Head of caudate nucleus (tissue), 42 donors: ENCODE measurements at places on chromosomes 2 and 18.

GRCh38 chr18:48609114-48609513 is 70.3 kb downstream of the CTIF start:
- DNase-seq, result no peak

GRCh38 chr2:163600801-163601200 is 135.0 kb downstream of the FIGN start:
- DNase-seq, result no peak

GRCh38 chr2:166332106-166332505 is 43.6 kb downstream of the SCN9A start:
- DNase-seq, result no peak

- DNase-seq, result no peak
Observed at GRCh38 chr2:130842770-130843169, 6.1 kb downstream of the ARHGEF4 start.

DNA sequence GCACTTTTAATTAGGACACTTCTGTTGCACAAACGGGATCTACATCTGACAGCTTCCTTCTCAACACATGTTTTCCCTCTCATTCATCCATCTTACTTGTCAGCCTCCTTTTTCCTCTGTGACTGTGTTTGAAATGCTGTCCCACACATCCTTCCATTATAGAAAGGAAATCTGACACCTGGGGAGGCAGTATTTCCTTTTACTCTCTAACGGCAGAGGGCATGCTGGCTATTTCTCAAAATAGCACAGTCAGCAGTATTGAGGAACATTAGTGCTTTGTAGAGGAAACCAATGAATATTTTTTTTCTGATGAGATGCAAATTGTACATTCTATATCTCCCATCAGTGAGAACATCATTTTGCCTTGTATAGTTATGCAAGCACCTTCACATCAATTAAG is 668.7 kb downstream of the SLC4A3 start:
- no peak for DNase-seq

- DNase-seq, result no peak
Observed at GRCh38 chr18:63085611-63086010, 234.0 kb downstream of the BCL2 start.

GRCh38 chr2:192885569-192886160 is 690.9 kb upstream of the TMEFF2 start:
- no peak for DNase-seq

DNA sequence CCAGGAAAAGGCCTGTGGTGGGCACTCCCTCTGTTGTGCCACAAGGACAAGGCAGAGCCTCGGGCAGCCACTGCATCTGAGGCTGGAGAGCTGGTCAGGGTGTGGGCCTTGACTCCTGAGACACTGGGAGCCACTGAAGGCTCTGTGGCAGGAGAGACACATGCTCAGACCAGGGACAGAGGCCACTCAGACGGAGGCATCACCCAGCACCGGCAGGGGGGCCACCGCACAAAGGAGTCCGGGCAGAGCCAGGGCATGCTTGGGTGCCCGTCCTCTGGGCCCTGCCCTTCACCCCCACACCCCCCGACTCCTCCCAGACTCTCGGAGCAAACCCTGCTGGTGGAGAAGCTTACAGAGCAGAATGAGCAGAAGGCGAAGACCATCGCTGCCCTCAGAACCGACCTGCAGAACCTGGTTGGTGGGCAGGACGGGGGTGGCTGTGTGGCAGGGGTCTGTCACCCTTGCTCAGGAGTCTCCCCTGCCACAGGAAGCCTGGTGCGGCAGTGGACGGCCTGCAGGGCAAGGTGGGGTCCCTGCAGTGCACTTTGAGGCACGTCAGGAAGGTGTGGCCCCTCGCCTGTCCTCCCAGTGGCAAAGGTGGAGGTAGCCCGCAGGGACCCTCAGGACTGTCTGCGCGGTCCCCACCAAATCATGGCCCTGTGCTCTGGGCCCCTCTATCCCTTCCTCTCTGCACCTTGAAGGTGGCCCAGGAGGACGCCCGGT is 26.0 kb downstream of the CROCC2 start:
- no peak for DNase-seq

DNA sequence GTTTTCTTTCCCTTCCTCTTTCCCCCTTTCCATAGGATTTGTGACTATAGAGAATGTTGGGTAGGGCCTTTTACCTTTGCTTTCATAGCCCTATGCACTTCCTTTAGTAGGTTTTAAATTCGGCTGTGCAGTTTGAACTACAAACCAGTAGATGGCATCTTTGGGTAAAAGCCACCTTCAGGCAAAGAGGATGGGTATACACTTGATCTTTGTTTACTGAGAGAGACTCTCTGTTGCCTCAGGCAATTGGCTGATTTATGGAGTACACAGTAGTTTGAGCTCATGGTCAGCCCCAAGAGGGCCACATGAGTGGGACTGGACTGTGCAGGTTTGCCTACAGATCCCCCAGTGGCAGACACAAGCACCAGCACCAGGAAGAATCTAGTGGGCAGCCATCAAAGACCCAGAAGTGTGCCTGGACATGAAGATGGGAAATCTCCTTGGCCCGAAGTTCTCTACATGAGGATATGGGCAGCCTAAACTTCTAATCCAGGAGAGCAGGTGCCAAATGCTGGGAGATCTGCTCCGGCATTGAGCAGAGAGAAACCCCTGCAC is 1304.3 kb upstream of the DDX18 start:
- DNase-seq, result peak; percentile 38

GRCh38 chr2:43084699-43085091 is 141.7 kb downstream of the ZFP36L2 start:
- DNase-seq, result no peak

- DNase-seq, result no peak
Observed at GRCh38 chr2:71715951-71716696, 262.8 kb downstream of the DYSF start.

DNA sequence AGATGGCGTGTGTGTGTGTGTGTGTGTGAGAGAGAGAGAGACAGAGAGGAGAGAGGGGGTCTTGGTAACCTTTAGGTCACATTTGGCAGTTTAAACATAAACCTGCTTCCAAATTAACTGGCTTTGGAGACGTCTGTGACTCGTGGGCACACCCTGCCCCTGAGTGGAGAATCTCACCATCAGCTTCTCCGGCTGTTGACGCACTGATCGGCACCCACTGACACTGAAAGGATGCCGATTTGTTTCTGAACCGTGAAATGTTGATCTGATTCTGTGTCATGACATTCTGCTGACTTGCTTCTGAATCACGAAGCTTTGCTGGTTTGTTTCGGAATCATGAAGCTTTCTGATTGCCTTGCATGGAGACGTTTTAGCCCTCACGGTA is 114.7 kb downstream of the RTP5 start:
- no peak for DNase-seq

GRCh38 chr2:830419-831224 is 120.0 kb upstream of the SNTG2 start:
- no peak for DNase-seq

- DNase-seq, result no peak
Observed at GRCh38 chr2:141055531-141055930, 1075.3 kb downstream of the LRP1B start.

GRCh38 chr2:111662771-111663470 is 221.1 kb downstream of the ANAPC1 start:
- no peak for DNase-seq

DNA sequence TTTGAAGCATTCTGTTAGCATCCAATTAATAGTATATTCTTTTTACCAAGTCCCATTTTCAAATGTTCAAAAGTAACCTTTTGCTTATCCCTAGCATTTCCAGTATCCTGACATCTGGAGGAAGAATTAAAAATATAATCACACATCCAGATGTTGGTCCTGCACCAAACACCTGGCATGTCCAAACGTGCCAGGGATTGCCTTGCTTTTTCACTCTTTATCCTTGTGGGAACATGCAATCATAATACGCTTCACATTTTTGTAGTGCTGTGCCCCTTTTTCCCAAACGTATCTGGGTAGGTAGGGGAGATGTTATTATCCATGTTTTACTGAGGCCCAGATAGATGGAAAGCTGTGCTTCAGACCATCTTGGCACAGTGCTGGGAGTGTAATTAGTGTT is 133.0 kb downstream of the TPGS2 start:
- DNase-seq, result no peak

GRCh38 chr2:133194362-133194655 is 374.0 kb downstream of the NCKAP5 start:
- no peak for DNase-seq

DNA sequence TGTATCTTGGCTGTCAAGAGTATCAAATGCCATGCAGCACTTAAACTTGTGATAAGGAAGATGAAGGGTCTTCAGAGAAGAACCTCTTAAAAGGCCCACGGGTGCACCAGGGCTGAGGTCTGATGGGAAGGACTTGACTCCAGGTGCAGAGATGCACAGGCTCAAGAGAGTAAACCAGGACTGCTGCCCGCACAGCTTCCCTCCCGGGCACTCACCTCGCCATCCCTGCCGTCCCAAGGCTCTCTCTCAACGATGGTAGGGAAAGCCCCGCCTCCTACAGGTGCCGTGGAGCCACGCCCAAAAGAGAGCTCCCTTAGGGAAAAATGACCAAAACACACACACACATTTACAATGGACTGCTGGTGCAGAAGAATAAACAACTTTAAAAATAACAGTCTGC is 27.9 kb downstream of the PDIA6 start:
- DNase-seq, result peak; percentile 11
